Lung microvascular endothelial cell (primary cell): ENCODE measurements at places on chromosomes 1 and 21. TPM values are rescaled to one million over a fixed set of nuclear protein-coding genes. Genes with fewer than 3 reads are reported as not detected.

The SLC45A1 gene
- total RNA-seq: 0.44 and 1.2 TPM in 2 replicates

The ADGRB2 gene
- 0.20 and 0.22 TPM in 2 replicates for total RNA-seq

The NR0B2 gene
- total RNA-seq: not detected in 2 replicates

The LCE6A gene
- not detected in 2 replicates for total RNA-seq

The AADACL4 gene
- not detected in 2 replicates for total RNA-seq

The PTPRC gene
- total RNA-seq: not detected in 2 replicates

The C1orf56 gene
- total RNA-seq: 0.79 and 0.87 TPM in 2 replicates

The SHE gene
- 62.3 and 91.7 TPM in 2 replicates for total RNA-seq

The OR2T35 gene
- total RNA-seq: not detected in 2 replicates

The CYP4X1 gene
- total RNA-seq: 0.87 and 5.0 TPM in 2 replicates

The CD1B gene
- not detected in 2 replicates for total RNA-seq

The FNBP1L gene
- total RNA-seq: 34.9 and 40.3 TPM in 2 replicates

The C8B gene
- total RNA-seq: not detected in 2 replicates

The ADAM30 gene
- total RNA-seq: not detected in 2 replicates
